ENCODE measurements at places on chromosomes 5 and 9. TPM values are rescaled to one million over a fixed set of nuclear protein-coding genes. Genes with fewer than 3 reads are reported as not detected.

DNA sequence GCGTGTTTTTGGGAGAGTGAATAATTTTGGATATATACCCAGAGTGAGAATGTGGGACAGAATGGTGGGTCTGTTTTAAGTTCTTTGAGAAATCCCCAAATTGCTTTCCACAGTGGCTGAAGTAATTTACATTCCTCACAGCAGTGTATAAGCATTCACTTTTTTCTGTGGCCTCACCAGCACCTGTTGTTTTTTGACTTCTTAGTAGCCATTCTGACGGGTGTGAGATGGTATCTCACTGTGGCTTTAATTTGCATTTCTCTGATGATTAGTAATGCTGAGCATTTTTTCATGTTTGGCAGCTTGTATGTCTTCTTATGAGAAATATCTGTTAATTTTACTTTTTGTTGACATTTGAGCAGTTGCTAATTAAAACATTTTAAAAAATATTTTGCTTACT, 9.4 kb upstream of the SPATA31D1 start:
- DNase-seq: no peak

GRCh38 chr5:34555699-34556508, 100.2 kb upstream of the RAI14 start:
- DNase-seq: no peak

GRCh38 chr5:7597059-7597642, 201.2 kb downstream of the ADCY2 start:
- DNase-seq: no peak

DNA sequence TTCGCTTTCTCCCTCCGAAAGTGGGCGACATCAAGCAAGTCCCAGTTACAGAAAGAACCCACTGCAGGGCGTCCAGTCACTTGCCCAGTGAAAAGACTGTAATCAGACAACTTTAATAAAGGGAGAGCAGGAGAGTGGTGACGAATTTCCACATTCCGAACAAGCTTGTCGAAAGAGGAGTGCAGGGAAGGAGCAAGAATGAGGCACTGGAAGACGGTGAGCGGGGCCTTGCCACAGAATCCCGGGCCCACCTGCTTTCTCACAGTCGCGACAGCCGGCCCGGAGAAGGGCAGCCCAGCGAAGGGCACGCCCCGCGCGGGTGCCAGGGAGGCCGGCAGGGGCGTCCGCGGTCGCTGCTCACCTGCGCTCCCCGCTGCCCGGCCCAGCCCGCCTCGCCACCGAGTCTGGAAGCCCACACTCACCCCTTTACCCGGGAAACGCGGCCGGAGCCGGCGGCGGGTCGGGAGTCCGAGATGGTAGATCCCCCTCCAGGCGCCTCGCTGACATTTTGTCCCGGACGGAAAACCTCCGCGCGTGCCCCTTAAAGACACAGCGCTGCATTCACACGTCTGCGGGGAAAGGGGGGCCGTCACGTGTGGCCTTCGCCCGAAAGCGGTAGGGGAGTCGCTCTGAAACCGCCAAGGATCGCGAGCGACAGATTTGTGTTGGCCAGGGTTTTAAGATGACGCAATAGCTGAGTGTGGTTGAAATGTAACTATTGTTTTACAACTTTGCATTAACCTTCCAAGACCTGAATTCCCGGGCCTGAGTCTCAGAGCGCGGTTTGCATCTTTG, at the start of gene ZBED3:
Gene ZBED3 (minus strand): TSS at position 597 of the 795 bp plus-strand sequence. CDS start 9,407 bp downstream, outside the sequence.
- DNase-seq: peak; percentile 94

- no peak for DNase-seq
Measured at GRCh38 chr5:43258116-43258515, 55.1 kb downstream of the HMGCS1 start.

- no peak for DNase-seq
Measured at GRCh38 chr9:137251490-137252268, 593 bp downstream of the STPG3 start.

GRCh38 chr9:109002141-109002540, 11.2 kb downstream of the CTNNAL1 start:
- DNase-seq: no peak

- peak; percentile 1 for DNase-seq
Measured at GRCh38 chr9:99103901-99104458, 933 bp upstream of the TGFBR1 start.

DNA sequence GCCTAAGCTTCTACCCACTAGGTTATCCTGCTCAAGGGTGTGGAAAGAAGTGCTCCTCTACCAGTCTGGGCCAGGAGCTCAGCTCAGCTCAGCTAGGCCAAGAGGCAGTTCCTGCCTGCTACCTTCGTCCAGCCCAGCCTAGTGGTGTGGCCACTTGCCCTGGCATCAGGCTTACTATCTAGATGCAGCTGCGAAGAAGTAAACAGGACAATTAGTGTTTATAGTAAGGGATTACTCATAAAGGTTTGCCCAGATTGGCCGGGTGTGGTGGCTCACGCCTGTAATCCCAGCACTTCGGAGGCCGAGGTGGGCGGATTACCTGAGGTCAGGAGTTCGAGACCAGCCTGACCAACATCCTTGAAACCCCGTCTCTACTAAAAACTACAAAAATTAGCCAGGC, 12.8 kb upstream of the SPATA24 start:
- no peak for DNase-seq

DNA sequence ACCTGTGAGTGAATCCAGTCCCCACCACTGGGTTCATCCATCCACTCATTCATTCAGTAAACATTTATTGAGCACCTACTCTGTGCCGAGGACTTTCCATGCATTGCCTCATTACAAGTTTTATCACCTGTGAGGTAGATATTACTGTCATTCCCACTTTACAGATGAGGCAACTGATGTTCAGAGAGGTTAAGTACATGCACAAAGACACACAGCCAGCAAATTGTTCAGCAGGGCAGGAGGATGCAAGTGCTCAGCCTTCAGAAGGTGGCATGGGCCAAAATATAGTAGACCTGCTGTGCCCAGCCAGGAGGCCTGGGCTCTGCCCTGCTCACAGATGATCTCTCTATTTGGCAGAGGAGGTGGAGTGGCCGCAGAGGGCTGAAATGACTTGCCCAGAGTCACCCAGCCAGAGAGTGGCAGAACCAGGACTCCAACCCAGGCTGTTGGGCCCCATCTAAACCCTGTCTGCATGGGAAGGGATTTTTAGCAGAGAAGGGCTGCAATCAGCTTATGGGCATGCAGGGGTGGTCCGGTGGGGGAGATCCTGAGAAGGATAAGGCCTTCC, 7.6 kb upstream of the NEURL1B start:
- DNase-seq: no peak

DNA sequence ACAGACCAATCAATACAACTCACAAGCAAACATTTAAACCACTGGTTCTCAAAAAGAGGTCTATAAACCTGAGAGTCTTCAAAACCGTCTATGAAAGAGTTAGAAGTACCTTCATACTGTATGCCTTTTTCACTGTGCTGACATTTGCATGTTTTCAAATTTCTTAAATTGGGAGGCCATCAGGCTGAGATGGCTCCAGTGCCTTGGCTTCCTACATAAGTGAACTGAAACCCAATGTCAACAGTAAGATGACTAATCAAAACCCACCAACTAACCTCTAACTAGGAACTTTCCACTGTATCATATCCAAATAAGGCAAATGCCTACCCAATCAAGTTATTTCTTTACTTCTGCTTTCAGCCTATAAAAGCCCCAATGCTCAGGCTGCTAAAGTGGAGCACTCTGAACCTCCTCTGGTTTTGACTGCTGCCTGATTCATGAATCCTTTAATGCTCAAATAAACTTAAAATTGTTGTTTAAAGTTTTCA, 35.1 kb downstream of the FAM13B start:
- DNase-seq: no peak

ZFP2 gene
- 0.24 TPM for total RNA-seq

AIF1L gene
- total RNA-seq: 6.5 TPM

DNA sequence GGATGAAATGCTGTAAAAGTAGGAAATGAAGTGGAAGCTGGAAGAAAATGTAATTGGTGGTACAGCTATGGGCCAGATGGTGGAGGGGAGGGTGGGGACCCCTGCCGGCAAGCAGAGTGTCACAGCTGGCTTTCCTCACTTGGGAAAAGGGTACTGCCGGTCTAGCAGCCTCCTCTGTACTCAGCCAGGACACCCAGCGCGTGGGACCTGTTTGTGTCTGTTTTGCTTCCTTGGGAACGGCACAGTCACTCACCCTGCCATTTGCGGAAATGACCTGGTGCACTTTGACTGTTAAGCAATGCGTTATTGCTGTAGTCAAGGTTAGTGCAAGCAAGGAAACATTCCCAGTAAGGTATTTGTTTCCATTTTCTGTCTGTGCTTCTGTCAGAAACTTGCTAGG, 10.1 kb downstream of the TMEM252 start:
- peak; percentile 4 for DNase-seq

GRCh38 chr5:148297731-148298130, 14.5 kb upstream of the SPINK7 start:
- no peak for DNase-seq

MAMDC2 gene
- total RNA-seq: not detected

DNA sequence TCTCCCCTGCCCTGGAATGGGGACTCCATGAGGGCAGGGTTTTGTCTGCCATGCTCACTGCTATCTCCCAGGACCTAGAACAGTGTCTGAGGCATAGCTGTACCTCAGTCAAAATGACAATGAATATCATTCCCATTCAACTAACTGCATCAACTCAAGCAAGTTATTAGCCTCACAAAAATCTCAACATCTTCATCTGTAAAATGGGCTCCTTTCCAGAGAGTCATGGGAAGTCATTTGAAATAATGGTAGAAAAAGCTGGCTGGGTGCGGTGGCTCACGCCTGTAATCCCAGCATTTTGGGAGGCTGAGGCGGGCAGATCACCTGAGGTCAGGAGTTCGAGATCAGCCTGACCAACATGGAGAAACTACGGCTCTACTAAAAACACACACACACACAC, 9.4 kb downstream of the SH2D3C start:
- no peak for DNase-seq

- no peak for DNase-seq
Measured at GRCh38 chr5:135160036-135160675, 126.1 kb upstream of the PITX1 start.

Data from A673 (cell line).